Effector memory CD4-positive, alpha-beta T cell (primary cell): ENCODE measurements at places on chromosomes 6 and 20.

- DNase-seq, result no peak
These were observed 17.1 kb upstream of the NCOA7 start for GRCh38 chr6:125773387-125774341.

- DNase-seq, result no peak
These were observed 363.9 kb downstream of the DHX35 start for GRCh38 chr20:39326050-39326449.

- no peak for DNase-seq
These were observed 23.8 kb downstream of the HLA-F start for GRCh38 chr6:29746846-29747687.

GRCh38 chr6:170308761-170309160 is 2.2 kb downstream of the FAM120B start:
- DNase-seq, result no peak

DNA sequence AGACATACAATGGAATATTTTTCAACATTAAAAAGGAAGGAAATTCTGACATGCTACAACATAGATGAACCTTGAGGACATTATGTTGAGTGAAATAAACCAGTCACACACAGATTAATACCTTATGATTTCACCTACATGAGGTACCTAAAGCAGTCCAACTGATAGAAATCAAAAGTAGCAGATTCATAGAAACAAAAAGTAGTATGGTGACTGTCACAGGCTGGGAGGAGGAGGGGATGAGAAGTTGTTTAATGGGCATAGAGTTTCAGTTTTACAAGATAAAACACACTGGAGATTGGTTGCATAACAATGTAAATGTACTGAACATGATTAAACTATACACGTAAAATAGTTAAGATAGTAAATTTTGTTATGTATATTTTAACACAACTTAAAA is 48.5 kb upstream of the OLIG3 start:
- no peak for DNase-seq

DNA sequence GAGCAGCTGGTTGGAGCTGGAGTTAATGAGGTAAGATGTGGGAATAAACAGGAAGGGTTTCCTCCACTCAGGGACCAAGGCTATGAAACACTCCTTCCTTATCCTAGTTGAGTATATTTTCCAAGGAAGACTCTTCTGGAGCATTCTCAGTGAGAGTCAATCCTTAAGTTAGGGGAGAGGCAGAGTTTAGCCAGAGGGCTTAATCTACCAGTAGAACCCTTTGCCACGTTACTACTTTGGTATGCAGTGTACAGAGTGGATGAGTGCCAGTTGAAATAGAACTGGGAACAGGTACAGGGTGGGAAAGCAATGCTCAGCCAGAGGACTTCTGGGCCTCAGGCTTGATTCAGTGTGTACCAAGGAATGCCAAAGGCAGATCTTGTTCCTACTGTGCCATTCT is 114.3 kb downstream of the UBE3D start:
- no peak for DNase-seq

DNA sequence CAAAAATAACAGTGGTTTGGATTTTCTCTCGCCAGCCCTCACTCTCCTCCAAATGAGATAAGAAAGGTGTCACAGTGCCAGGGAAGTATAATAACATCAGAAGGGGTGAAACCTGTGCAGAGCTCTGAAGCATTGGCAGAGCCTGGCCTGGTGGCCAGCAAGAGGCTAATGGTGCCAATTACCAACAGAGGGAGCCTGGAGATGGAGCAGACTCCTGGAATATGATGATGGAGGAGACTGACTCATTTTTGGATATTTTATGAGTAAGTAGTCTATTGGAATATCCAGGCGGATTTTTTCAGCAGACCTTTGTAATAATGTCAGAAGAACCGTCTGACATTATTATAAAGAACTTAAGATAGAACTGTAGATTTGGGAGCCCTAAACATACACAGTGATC is 442.6 kb upstream of the MARCKS start:
- DNase-seq, result no peak

GRCh38 chr6:73514746-73515110 is 6.1 kb downstream of the EEF1A1 start:
- no peak for DNase-seq

DNA sequence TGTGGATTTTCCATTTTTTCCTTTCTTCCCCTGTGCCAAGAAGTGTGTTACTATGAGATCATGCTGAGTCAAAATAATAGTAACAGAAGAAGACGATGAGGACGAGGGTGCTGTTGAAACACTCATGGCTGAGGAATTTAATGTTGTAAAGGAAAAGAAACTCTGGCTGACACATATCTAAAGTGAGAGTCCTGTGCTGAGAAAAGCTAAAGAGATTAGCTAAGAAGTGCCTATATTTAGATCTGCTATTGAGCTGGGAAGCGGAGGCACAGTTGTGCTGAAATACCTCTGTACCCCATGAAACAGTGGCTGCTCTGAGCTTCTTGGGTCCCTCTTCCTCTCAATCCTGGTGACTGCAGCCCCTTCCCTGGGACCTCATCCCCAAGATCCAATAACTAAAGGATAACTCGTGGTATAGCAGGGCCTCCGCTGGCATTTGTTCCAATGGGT is 1.1 kb upstream of the SYTL3 start:
- no peak for DNase-seq

DNA sequence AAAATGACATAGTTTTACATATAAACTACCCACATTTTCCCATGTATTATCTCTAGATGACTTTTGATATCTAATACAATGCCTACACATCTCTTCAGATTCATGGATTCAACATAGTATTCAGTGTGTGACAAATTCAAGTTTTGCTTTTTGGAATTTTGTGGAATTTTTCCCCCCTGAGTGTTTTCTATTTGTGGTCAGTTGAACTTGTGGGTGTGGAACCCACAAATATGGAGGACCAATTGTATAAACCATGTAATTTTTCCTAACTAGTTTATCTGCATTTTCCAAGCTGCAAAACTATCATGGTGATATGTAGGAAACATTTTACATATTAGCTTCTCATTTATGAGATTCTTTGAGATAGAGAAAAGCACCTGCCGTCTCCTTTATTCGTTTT is 374.3 kb upstream of the SOX4 start:
- DNase-seq, result no peak

DNA sequence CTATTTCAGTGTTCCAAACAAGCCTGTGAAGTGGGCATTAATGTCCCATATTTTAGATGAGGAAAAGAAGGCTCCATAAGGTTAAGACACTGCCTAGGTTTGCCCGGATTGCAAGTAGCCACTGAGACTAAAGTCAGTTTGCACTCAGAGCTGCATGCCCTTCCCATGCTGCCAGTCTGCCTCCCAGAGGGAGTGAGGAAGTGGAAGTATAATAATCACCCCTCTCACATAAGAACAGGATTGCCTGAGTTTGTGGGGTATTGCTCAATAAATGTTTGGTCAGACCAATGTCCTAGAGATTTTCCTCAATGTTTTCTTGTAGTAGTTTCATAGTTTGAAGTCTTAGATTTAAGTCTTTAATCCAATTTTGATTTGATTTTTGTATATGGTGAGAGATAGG is 43.9 kb upstream of the CLIC5 start:
- DNase-seq, result no peak

DNA sequence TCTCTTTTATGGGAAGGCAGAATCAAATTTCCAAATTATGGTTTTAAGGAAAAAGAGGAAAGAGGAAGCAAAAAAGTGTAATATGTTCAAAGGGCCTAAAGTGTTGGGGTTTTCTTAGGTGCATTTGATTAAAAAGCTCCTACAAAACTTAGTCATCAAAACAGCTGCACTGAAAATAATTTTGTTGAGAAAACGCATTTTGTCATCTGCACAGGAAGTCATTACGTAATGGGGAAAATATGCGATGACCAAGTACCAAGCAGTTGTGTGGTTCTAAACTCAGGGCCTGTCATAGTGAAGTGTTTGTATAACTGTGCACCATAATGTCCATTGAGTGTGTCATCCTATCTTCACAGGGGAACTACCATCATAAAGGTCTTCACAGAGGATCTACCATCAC is 15.6 kb downstream of the HAO1 start:
- no peak for DNase-seq

DNA sequence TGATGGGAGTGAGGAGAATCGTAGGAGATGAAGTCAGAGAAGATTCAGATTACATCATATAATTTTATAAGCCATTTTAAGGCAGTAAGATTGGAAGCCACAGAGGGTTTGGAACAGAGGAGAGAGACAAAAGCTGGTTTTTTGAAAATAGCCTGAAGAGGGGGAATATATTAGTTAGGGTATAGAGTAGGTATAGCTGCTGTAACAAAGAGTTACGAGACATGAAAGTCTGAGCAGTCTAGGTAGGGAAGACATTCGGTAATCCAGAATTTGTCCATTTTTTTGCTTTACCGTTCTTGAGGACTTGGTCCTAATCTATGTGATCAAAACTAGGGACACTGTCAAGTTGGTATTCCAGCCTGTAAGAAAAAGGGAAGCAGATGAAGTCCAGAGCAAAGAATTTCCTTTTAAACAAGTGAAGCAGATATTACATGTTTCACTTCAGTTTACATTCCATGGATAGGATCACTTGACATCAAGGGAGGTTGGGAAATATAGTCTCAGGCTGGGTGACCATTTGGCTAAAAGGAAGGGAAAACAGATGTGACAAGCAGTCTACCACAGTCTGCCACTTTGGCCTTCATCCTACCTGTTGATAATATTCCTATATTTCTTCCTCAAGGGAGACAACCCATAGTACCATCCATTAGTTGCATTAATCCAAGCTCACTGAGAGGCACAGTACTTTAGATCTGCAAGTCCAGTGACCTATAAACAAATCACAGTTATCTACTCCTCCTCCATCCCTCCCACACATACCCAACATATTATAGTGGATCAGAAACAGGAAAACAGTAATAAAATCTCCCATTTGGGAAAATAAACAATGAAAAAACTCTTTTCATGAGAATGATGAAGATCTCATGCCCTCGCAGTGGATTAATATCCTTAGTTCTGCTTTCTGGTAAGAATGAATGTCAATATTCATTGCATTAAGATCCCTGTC is 10.2 kb downstream of the FAM135A start:
- no peak for DNase-seq

- DNase-seq, result no peak
These were observed 22.5 kb upstream of the MMS22L start for GRCh38 chr6:97305414-97306066.

DNA sequence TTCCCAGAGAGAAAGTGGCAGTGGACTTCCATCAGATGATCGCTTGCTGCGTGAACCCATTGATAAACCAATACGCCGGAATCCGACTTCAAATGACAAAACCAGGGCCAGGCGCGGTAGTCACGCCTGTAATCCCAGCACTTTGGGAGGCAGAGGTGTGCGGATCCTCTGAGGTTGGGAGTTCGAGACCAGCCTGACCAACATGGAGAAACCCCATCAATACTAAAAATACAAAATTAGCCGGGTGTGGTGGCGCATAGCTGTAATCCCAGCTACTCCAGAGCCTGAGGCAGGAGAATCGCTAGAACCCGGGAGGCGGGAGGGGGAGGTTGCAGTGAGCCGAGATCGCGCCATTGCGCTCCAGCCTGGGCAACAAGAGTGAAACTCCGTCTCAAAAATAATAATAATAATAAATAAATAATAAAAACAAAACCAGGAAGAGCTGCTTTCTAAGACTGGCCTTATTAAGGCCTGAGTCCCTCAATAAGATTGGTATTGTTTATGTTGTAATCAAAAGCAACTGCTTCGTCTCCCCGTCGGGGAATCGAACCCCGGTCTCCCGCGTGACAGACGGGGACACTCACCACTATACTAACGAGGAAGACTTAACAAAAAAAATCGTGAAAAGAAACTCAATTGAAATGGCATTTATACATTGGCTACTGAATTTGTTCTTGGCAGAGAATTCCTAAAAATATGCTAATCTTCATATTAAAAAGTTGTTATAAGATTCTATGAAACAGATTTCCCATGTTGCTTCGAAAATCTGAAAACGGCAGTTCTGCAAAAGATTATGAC is 110.2 kb upstream of the ZNF184 start:
- no peak for DNase-seq

DNA sequence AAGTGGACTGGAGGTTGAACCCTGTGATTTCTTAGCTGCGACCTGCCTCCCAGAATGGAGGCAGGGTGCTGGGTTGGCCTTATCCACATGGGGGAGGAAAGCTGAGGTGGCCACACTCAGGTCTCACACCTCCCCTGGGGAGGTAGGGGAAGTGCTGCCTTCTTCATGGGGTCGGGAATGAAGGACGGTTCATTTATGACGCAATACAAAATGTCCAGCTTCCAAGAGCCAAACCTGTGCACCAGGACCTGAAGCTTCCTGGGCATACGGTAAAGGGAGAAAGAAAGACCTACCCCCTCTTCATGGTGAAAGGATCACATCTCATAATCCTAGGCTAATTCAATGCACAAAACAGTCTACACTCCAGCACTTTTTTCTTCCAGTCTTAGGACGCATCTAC is 150.6 kb upstream of the CDYL start:
- no peak for DNase-seq

DNA sequence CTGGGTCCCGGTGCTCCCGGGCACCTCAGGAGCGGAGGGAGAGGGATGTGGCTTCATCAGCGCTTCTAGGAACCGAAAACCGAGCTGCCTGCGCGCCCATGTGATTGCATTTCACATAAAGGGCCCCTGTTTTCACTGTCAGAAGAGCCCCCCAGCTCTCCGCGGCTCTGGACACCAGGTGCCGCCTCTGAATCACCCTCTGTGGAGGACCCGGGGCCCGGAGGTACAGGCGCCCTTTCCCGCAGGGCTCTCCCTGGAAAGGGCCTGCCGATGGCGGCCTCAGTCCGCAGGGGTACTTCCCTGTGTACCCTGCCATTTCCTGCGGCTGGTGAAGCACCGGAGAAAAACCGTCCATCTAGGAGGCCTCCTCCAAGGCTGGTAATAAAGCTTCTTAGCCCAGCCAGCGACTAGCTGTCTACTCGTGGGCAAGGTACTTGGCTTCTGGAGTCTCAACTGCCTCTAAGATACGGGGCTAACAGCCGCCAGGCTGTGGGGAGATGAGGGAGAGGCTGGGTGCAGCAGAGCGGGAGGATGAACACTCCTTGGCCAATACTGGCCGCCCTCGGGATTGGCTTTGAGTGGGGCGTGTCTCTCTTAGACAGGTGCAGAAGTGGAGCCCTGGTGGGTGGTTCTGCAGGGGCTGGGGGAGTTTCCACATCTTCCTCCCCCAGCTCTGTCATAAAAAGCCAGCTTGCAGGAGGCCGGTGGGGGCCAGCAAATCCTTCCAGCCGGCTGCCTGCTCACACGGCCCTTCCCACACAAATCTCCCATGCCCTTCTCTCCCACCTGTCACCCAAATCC is 1.6 kb downstream of the PPP1R16B start:
- DNase-seq, result peak; percentile 29

GRCh38 chr6:166908811-166909210 is 47.5 kb downstream of the RNASET2 start:
- DNase-seq, result no peak

DNA sequence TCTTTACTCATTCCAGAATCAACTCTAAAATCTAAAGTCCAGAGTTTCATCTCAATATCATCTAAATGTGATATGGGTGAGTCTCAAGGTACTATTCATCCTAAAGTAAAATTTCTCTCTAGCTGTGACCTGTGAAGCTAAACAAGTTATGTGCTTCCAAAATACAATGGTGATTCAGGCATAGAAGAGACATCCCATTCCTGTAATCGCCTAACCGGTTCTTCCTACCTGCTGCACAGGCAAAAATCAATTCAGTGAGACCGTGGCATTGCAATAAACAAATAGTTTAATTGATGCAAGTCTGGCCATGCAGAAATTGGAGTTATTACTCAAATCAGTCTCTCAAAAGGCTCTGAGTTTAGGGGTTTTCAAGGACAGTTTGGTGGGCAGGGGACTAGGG is 232.8 kb downstream of the UBE3D start:
- DNase-seq, result no peak
